ENCODE measurements at places on chromosomes 3 and 15.

DNA sequence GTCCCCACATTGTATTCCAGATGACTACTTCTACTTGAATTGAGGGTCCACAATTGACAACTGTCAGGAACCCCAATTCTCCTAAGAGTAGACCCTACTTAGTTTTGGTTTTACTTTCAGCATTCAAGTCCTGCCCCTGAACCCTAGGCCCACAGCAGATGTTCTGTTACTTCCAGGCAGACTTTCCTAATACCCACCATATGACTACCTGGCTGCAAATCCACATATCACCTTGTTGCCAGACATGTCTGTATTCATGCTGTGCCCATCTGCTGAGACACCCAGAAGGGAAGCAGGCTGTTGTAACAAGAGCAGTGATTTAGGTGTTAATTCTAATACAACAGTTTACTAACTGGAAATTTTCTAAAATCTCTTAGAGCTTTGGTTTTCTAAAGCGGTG is 235.1 kb upstream of the CCDC54 start:
- DNase-seq: no peak

- no peak for DNase-seq
These were observed 126.8 kb downstream of the GSK3B start for GRCh38 chr3:119967353-119968006.

- no peak for DNase-seq
These were observed 4.4 kb downstream of the NAALADL2 start for GRCh38 chr3:174863488-174863887.

DNA sequence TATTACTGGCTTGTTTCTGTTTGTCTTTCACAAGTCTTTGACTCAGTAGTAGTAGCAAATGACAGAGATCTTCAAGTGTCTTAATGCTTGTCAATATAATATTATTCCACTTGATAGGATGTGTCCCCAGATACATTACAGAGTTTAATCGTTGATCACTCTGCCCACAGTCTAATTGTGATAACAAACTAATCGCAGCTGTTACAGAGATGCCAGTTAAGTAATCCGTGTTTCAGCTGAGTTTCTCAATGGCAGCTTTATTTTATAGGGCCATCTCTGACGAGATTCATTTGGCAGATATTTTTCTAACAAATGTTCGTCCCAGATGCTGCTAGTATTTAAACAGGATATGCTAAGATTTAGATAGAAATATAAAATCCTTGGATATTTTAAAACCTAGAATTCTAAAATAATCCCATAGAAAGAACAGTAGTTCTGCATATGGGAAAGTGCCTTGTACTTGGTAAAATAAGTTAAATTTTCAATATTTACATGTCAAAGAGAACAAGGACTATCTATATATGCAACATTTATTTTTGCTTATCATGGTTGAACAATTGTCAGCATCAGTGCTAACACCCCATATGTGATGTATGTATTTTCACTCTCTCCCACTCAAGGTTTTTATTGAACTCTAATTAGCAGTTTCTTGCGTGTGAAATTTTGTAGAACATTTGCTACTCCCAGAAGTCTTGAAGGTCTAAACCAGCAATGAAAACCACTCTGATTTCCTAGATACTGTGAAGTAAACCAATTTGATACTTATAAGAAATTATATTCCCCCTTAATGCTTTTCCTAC is 185.5 kb downstream of the MBNL1 start:
- DNase-seq: no peak

- DNase-seq: no peak
These were observed 312.1 kb upstream of the ROBO1 start for GRCh38 chr3:80079886-80080285.

GRCh38 chr3:17500618-17501017 is 241.8 kb downstream of the TBC1D5 start:
- no peak for DNase-seq

- no peak for DNase-seq
These were observed 149.5 kb downstream of the GREM1 start for GRCh38 chr15:32867313-32867626.
